ENCODE measurements at places on chromosomes 4 and X. TPM values are rescaled to one million over a fixed set of nuclear protein-coding genes. Genes with fewer than 3 reads are reported as not detected.

DNA sequence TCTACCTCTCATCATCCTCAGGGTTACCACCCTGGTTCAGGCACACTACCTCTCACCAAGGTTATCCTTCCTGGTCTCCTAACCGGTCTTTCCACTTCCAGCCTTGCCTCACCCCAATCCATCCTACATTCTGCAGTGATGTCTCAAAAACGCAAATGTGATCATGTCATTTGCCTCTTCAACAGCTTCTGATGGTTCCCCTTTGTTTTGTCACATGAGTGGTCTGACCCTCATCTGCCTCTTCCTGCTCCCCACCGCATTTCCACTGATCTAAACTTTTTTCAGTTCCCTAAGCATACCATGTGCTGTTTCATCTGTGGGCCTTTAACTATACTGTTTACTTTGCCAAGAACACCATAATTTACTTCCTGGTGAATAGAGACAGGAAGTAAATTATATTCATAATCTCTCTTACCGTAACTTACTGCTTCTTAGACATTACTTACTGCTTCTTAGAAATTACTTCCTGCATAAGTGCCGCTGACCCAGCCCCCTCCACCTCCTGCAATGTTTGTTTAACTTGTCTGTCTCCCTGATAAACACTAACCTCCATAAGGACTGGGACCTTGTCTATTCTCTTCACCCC lies 27.1 kb upstream of the NSUN7 start:
- no peaks in the 10 kb centered on the region for H3K27me3 ChIP-seq
- no peak for DNase-seq
- H3K4me3 ChIP-seq: no peak overlapping the region
- no peaks in the 10 kb centered on the region for H3K36me3 ChIP-seq
- H3K4me1 ChIP-seq: no peaks in the 10 kb centered on the region
- no peak overlapping the region for H3K27ac ChIP-seq

DNA sequence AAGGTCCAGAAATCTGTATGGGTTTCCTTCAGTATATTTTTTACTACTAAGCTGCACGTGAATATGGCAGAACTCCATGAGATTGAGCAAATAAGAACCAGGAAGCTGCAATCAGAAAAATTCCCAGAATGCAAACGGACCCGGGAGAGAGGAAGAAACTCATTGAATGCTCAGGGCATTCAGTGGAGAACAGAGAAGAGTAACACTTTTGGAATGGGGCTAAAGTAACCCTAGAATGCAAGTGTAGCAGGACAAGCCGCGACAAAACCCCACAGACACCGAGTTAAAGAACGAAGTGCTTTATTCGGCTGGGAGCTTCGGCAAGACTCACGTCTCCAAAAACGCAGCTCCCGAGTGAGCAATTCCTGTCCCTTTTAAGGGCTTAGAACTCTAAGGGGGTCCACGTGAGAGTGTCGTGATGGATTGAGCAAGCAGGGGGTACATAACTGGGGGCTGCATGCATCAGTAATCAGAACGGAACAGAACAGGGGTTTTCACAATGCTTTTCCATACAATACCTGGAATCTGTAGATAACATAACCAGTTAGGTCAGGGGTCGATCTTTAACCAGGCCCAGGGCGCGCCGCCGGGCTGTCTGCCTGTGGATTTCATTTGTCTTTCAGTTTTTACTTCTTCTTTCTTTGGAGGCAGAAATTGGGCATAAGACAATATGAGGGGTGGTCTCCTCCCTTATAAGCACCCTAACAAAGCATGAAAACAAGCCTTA lies 56.4 kb downstream of the RAB28 start:
- peaks cover 9% of the 10 kb centered on the region for H3K4me1 ChIP-seq
- no peaks in the 10 kb centered on the region for H3K36me3 ChIP-seq
- no peaks in the 10 kb centered on the region for H3K27me3 ChIP-seq
- no peak for DNase-seq

GRCh38 chr4:92506933-92507332 lies 203.2 kb downstream of the GRID2 start:
- no peaks in the 10 kb centered on the region for H3K27me3 ChIP-seq
- H3K36me3 ChIP-seq: no peaks in the 10 kb centered on the region
- no peak overlapping the region for H3K27ac ChIP-seq
- no peak overlapping the region for H3K4me3 ChIP-seq
- H3K4me1 ChIP-seq: no peaks in the 10 kb centered on the region

DNA sequence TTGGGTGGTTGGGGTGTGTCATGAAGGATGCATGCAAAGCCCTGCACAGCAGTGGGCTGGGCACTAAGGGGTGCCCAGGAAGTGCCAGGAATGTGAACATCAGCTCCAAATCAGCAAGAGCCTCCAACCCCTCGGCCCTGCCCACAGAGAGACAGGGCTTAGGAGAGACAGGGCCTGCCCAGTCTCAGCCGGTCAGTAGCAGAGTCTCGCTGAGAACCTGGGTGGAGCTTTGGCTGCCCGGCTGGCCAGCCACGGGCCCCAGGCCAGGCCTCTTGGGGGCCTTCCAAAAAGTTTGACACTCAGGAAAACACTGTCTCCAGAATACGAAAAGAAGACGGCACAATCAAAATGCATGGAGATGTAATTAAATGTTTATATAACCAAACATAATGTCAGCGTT lies 4.3 kb upstream of the MXD4 start:
- no peaks in the 10 kb centered on the region for H3K36me3 ChIP-seq
- DNase-seq: no peak
- no peak overlapping the region for H3K4me3 ChIP-seq
- H3K4me1 ChIP-seq: peaks cover 24% of the 10 kb centered on the region
- H3K27me3 ChIP-seq: no peaks in the 10 kb centered on the region

KLB gene
- not detected for total RNA-seq

DNA sequence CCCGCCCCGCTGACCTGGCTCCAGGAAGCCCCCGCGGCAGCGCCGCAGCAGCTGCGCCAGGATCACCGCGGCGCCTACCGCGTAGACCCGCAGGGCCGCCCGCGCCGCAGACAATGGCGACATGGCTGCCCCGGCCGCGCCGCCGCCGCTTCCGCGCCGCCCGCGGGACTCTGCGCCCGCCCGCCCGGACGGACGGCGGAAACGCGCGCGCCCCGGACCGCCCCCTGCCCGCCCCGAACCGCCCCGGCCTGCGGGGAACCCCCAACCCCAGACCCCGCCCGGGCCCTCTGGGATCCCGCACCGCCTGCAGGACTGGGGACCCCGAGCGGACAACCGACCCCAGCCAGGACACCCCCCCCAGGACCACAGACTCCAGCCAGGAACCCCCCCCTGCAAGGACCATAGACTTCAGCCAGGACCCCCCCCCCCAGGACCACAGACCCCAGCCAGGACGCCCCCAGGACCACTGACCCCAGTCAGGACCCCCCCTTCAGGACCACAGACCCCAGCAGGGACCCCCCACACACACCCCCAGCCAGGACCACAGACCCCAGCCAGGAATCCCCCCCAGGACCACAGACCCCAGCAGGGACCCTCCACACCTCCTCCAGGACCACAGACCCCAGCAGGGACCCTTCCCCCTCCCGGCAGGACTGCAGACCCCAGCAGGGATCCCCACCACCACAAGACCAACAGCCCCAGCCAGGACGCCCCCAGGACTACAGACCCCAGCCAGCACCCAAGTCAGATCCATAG lies at the start of the genes DHRSX and ZBED1:
DHRSX (minus strand) TSS at position 174 of the 756 bp plus-strand sequence; CDS start at position 123, 51 bp downstream.
ZBED1 (minus strand) TSS at position 174 of the 756 bp plus-strand sequence. CDS start 10,257 bp downstream, outside the sequence.
- DNase-seq: no peak
- peak within 1 kb of the TSS; percentile 88 for H3K4me3 ChIP-seq
- peak within 1 kb of the TSS; percentile 87 for H3K27ac ChIP-seq
- H3K36me3 ChIP-seq: no peaks in the 10 kb centered on the region
- peaks cover 34% of the 10 kb centered on the region for H3K4me1 ChIP-seq
- H3K27me3 ChIP-seq: no peaks in the 10 kb centered on the region

DNA sequence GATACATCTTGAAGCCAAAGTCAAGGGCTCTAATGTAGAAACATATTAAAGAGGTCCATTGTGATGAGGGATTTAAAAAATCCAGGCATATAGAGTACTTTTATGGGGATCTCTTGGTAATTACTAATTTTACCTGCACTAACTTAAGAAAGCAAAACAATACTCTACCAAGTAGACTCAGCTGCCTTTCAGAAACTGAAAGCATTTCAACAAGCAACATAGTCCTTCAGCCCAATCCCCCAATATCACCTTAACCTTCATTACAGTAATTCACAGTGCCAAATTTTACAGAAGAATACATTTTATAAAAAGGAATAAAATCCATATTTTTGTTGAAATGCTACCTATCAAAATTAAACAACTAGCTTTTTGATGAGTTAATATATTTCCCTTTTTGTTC lies 422.9 kb downstream of the DTHD1 start:
- H3K36me3 ChIP-seq: no peaks in the 10 kb centered on the region
- DNase-seq: no peak
- no peaks in the 10 kb centered on the region for H3K4me1 ChIP-seq
- H3K4me3 ChIP-seq: no peak overlapping the region
- H3K27ac ChIP-seq: no peak overlapping the region

- H3K27me3 ChIP-seq: no peaks in the 10 kb centered on the region
- DNase-seq: no peak
- H3K4me1 ChIP-seq: no peaks in the 10 kb centered on the region
- H3K4me3 ChIP-seq: no peak overlapping the region
- H3K27ac ChIP-seq: no peak overlapping the region
Measured at GRCh38 chr4:150746156-150746555, 164.2 kb downstream of the MAB21L2 start.

GRCh38 chrX:7378406-7378805 lies 230.5 kb upstream of the PUDP start:
- no peaks in the 10 kb centered on the region for H3K27me3 ChIP-seq
- H3K4me1 ChIP-seq: no peaks in the 10 kb centered on the region
- no peaks in the 10 kb centered on the region for H3K36me3 ChIP-seq

DNA sequence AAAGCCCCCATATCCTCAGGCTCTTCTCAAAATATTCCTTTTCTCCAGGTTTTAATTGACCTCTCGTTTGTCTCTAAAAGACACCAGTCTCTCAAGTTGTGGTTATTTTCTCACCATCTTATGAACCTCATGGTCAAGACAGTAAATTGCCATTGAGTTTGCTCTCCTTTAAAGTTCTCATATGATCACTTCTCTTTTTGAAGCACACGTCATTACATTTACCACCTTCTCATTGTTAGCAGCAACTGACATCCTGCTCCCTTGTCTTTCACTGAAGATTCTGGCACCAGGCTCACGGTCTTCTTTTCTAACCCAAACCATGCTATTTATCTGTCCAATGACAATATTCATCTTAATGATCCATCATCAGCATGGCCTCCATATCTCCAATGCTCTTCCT lies 324.2 kb downstream of the TMA16 start:
- H3K27ac ChIP-seq: no peak overlapping the region
- no peaks in the 10 kb centered on the region for H3K27me3 ChIP-seq
- H3K36me3 ChIP-seq: no peaks in the 10 kb centered on the region
- no peak overlapping the region for H3K4me3 ChIP-seq

NWD2 gene
- not detected for total RNA-seq

DNA sequence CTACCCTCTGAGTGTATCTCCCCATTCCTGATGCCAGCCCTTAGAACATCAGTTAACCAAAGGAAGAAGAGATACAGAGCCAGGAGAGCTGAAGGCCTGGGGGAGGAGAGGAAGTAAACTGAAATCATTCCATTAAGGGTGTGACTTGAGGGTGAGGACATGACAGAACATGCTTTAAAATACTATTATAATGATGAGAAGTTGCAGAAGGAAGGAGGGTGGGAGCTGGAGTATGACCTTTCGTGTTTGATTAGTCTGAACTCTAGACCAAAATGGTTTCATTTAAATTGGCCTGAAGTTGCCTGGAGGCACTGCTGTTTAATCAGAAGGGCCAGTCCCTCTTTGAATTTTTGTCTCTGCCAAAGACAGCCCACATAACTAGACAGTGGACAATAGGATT lies 11.4 kb downstream of the INTS6L start:
- H3K27ac ChIP-seq: no peak overlapping the region
- peaks cover 1% of the 10 kb centered on the region for H3K4me1 ChIP-seq
- no peaks in the 10 kb centered on the region for H3K27me3 ChIP-seq
- no peak overlapping the region for H3K4me3 ChIP-seq

EFHC2 gene
- not detected for total RNA-seq

DNA sequence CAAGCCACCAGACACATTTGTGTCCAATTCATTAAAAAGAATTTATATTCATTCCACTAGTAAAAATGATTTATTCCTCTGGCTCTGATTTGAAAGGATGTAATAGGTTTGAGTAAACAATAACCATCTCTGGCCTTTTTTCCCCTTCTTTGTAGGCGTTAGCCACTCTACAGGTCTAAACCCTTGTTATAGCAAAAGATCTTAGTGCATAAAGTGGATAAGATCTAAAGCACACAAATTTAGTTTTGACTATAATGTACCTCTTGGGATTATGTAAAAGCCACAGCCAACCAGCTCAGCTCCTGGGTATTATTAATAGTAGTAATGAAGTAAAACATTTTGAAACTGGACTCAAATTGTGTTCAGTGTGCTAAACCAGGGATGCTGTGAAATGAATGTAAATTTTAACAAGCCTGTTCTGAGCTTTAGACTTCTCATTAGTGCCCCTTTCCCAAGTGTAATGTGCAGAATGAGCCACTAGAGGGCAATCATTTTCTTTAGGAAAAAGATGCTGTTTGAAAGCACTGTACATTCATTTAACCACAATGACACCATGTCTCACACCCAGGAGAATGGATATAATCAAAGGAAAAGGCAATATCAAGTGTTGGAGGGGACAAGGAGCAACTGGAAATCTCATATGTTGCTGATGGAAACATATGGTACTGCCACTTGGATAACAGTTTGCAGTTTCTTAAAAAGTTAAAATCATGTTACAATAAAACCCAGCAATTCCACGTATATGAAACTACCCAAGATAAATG lies 69.7 kb downstream of the KLHL8 start:
- no peaks in the 10 kb centered on the region for H3K36me3 ChIP-seq
- H3K27me3 ChIP-seq: no peaks in the 10 kb centered on the region
- H3K4me1 ChIP-seq: peaks cover 5% of the 10 kb centered on the region
- H3K4me3 ChIP-seq: no peak overlapping the region
- peak; percentile 10 for DNase-seq
- H3K27ac ChIP-seq: no peak overlapping the region

Measured in thoracic aorta (tissue), 2 donors.